RWPE2 (cell line): ENCODE measurements at places on chromosomes 5 and 9.
A peak's percentile ranks its signal among the peaks of the same experiment; 100 is the strongest.

- no peak for DNase-seq
These were observed 108.5 kb upstream of the TXNDC8 start for GRCh38 chr9:110446171-110446570.

- no peak for DNase-seq
These were observed 20.1 kb downstream of the C5orf58 start for GRCh38 chr5:170252720-170253350.

- DNase-seq = no peak
These were observed 102.2 kb upstream of the PRR16 start for GRCh38 chr5:120361941-120362340.

- DNase-seq = no peak
These were observed 16.9 kb upstream of the ADRA1B start for GRCh38 chr5:159899067-159900049.

DNA sequence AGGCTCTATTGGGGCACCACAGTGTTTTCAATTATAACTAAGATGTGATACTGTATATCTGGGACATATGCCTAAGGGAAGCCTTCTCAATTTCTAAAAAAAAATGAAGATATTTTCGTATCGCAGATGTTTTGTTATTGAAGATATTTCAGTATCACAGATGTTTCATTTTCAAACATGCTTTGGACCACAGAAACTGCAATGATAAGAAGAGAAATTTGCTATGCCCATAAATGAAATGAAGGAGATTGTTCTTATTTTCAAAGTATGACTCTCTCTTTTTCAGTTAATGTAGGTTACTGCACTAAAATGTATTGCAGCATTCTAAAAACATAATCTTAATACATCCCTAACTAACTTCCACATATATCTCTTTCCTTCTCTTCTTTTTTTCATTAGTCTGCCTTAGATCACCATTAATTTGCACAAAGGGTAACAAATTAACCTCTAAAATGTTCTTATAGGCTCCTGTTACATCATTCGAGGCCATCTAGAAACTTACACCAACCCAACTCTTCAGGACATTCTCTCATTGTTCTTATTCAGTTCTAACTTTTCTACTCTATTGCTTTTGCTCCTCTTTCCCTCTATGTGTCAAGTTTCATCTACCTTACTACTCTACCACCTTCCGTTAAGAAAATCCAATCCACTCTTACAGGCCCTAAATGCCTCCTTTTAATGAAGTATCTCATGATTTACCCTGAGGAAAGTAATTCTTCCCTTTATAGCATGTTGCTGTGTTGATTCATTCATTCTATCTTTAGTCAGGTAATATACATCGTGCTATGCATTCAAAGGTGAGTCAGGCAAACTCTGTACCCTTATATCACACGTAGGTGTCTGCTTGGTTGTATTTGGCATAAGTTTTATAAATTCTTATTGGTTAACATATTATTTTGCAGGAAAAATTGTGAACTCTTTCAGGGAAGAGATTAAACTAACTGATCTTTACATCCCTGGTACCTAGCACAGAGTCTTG, 70.5 kb downstream of the ST8SIA4 start:
- DNase-seq = no peak

GRCh38 chr9:117258184-117258866, 156.5 kb downstream of the ASTN2 start:
- no peak for DNase-seq

DNA sequence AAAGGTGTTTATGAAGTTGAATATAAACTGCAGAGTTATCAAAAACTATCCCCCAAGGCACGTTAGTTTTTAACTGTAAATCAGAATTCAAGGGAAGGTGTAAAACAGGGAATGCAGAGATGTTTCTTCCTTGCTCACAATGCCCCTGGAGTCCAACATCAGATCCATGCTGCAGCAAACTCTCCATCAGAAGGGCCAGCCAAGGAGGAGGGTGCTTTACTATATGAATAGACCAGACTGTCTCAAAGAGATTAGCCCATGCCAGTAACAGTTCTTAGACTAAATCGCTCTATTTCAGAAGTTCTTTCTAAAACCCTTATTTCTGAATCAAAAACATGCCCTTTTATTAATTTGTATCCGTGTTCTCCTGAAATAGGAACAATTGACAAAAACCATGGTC, 362.8 kb upstream of the RPS23 start:
- DNase-seq = no peak

- no peak for DNase-seq
These were observed 47.1 kb downstream of the MAPKAP1 start for GRCh38 chr9:125659954-125660353.

GRCh38 chr5:17039170-17039569, 103.1 kb upstream of the MYO10 start:
- no peak for DNase-seq

GRCh38 chr5:177520916-177521513, 4.3 kb upstream of the DDX41 start:
- DNase-seq = peak; percentile 48

DNA sequence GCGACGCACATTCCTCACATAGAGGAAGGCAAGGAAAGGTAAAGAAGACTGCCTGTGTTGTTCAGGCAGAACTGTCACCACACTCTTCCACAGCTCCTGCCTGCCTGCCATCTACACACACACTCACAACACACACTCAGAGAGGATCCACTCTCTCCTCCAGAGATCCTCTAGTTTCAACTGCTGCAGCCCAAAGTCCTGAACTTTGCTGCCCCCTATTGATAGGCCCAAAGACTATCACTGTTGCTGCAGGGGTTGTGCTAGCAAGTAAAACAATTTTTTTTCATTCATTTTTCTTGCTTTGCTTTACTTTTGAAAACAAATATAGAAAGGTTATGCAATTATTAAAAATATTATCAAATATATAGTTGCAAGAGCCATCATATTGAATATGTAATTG, 5.9 kb upstream of the CFAP90 start:
- DNase-seq = no peak

- DNase-seq = no peak
These were observed 156.4 kb upstream of the TRPC7 start for GRCh38 chr5:136521696-136522095.

DNA sequence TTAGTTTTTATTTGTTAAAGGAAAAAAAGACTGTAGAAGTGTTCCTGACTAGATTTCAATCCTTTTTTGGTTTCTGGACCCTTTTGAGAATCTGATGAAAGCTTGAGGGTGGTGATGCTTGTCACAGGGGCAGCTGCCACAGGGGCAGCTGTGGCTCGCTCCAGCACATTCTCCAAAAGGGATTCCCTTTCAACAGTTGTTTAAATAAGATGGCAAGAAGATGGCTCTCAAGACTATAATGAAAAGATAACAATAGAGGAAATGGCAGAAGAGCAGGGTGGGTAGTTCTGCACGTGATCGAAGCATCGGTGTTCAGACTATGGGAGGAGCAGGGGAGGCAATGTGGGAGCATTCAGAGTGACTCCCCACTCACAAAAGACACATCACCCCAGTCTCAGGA, 46.5 kb upstream of the TNFAIP8 start:
- DNase-seq = no peak

DNA sequence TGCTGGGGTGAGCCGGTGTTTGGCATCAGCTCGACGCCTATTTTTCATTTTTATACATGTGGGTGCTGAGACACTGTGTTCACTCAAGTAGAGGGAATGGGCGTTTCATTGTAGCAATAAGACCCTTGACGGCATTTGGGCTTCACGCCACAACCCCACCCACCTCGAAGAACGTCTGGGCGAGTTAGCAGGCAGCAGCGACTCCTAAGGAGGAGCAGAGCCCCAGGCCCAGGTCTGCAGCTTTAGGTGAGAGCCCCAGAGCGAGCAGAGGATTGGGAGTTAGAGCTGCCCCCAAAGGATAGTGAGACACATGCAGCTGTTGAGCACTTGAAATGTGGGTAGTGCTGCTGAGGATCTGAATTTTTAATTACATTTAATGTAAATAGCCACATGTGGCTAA, 1.6 kb upstream of the ZFP62 start:
- no peak for DNase-seq

DNA sequence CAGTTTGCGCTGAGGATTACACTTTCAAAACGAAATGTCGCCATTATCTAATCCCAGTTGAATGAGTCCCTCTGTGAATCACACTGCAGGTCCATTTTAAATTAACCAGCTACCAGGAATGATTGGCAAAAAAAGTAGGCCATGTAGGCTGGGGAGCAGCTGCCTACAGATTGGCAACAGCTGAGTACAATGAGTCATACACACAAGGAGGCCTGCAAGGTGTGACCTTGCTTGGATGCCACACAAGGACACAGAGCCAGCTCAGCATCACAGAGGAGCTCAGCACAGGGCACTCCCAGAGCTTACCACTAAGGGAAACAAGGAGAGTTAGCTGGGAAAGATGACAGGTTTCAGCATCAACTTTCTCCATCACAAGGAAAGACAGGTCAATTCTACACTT, 12.9 kb downstream of the HAVCR1 start:
- DNase-seq = no peak

GRCh38 chr9:105636331-105636730, 25.9 kb upstream of the TAL2 start:
- no peak for DNase-seq

- DNase-seq = peak; percentile 4
These were observed 122.7 kb upstream of the LMX1B start for GRCh38 chr9:126490871-126491567.

- DNase-seq = no peak
These were observed 39.6 kb upstream of the SYNPO start for GRCh38 chr5:150600616-150601490.

DNA sequence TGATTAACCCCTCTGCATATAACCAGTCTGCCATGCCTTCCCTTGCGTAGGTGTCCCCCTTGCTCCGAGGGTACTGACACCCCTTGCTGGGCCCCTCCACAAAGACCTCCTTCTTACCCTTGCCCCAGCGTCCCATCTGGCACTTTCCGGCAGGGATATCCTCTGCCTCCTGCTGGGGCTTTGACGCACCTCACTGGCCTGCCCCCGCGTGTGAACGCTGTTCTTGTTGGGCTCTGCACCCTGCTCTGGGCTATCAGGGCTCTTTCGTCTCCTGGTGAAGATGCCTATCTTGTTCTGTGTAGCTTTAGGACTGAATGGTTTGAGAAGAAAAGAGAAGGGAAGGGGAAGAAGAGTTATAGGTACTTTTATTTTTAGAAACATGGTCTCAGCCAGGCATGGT, 53.0 kb downstream of the SUB1 start:
- no peak for DNase-seq

GRCh38 chr5:143170104-143170503, 233.4 kb downstream of the NR3C1 start:
- DNase-seq = no peak

DNA sequence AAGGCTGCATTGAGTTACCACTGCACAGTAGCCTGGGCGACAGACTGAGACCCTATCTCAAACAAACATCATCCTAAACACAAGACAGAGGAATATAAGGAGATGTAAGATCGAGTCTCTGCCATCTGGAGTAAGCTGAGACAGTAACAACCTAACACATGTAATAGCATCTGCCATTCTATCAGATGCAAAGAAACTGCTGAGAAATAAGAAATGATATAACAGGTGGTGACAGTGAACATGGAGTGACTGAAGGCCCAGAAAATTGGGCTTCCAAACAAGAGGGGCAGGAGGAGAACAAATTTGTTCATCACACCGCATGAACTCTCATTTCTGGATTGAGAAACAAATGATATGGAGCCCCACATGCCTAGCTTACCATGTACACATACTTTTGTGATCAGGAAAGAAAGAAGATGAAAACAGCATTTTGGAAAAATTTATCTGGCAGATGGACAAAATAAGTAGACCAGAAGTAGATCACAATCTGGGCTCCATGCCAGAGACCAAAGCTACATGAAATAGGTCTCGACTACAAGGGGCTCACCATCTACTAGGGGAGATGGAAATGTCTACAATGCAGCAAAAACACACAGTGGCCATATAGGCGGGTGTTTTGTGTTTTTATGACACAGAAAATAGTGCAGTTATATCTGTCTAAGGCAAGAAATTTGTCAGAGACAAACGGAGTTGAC, 45.5 kb downstream of the ECPAS start:
- DNase-seq = no peak

GRCh38 chr5:32325062-32325461, 12.3 kb upstream of the MTMR12 start:
- DNase-seq = no peak
